ENCODE measurements at places on chromosomes 6 and 20. TPM values are rescaled to one million over a fixed set of nuclear protein-coding genes. Genes with fewer than 3 reads are reported as not detected.
A peak's percentile ranks its signal among the peaks of the same experiment; 100 is the strongest.

DNA sequence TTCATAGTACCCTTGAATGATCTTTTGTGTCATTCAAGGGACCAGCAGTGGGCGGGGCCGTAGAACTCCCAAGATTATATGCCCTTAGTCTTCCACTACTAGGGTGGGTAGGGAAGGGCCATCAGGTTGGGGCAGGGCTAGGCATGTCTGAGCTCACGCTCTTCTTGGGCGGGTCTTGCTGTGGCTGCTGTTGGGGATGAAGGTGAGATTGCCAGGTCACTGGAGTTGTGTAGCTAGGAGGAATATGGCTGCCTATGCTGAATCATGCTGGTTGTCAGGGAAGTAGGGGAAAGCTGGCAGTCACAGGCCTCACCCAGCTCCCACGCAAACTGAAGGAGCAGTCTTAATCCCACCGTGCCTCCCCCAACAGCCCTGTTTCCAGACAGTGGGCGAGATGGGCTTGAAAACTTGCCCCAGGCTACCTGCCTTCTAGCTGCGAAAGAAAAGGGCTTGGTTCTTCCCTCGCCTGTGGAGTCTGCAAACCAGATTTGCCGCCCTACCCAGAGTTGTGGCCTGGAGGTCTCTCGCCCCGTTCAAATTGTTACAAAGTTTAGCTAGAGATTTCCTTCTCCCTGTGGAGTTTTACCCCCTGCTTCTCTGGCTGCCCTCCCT, 76.4 kb upstream of the ADGRF4 start:
- DNase-seq: no peak

DNA sequence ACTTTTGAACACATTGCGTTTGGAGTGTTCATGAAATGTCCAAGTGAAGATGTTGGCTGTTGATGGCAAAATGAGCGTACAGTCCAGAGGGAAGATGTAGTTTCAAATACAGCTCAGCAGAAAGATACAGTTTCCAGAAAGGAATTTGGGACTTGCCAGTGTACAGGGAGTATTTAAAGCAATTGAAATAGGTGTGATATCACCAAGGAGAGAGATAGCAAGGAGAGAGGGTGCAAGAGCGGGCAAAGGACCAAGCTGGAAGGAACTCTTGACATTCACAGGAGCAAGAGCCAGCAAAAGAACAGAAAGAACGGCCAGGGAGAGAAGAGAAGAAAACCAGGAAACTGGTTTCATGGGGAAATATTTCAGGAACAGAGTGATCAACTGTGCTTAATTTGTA, 47.8 kb downstream of the CARMIL1 start:
- DNase-seq: no peak

Gene GTF3C6
- total RNA-seq: 43.0 TPM

Gene KIAA1586
- total RNA-seq: 15.2 TPM

- DNase-seq: no peak
These were observed 33.7 kb upstream of the HIVEP1 start for GRCh38 chr6:11978169-11978987.

Gene ECI2
- total RNA-seq: 41.8 TPM

DNA sequence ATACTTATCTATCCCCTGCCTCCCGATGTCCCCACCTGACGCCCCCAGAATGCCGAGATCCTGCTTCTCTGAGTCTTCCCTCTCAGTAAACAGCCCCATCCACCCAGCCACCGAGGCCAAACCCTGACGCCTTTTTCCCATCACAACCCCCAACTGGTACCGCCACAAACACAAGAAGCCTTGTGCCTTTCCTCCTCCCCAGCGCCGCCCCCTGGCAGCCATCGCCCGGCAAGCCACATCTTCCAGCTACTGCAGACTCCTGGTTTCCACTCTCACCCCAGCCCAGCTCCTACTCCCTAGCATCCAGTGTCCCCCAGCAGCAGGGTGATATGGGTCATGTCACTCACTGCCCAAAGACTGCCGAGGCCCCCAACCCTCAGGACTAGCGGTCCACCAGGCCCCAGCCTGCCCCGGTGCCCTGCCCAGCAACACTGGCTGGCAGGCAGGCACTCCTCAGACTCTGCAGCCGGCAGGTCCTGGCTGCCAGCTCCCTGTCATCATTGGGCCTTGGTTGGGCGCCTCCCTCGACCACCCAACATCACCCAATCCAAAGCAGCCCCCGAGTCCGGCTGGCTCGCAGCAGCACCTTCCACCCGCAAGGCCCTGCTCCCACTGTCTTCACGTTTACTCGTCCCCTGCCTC, 11.2 kb downstream of the TCFL5 start:
- peak; percentile 65 for DNase-seq

DNA sequence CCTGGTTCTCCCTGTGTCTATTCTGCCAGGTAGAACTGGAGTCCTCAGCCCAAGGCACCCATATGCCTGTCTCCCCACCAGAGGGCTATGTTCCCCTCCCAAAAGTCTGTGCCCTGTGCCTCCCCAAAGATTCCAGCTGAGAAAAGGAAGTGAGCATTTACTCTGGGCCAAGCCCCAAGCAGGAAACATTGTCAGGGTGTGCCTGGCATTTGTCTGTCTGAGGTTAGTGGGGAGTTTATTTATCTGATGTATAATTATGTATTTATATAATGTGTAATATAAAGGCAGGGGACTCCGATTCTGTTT, 5.6 kb downstream of the GDF5 start:
- DNase-seq: no peak

GRCh38 chr6:4727671-4728435, 48.4 kb upstream of the CDYL start:
- DNase-seq: no peak

GRCh38 chr6:162999575-163000285, 272.0 kb downstream of the PACRG start:
- no peak for DNase-seq

Gene ZNF334
- total RNA-seq: 1.6 TPM

- DNase-seq: no peak
These were observed 184.0 kb downstream of the RPS12 start for GRCh38 chr6:132998418-132998817.

DNA sequence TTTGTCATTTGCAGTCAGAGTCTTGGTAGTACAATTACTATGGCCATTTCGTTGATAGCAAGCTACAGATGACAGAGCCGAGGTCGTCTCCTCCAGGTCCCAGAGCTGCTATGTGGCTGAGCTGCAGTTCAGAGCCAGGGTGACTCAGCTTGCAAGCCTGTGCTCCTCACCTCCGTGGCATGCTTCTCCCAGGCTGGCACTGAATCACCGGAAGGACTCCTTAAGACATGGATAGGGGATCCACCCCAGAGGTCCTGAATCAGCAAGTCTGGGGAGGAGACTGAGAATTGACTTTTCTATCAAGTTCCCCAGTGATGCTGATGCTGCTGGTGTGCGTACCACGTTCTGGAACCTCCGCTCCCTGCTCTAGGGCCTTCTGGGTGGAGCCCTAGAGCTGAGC, 291.2 kb downstream of the CDH26 start:
- DNase-seq: no peak

- no peak for DNase-seq
These were observed 742.0 kb upstream of the POU3F2 start for GRCh38 chr6:98092331-98092730.

DNA sequence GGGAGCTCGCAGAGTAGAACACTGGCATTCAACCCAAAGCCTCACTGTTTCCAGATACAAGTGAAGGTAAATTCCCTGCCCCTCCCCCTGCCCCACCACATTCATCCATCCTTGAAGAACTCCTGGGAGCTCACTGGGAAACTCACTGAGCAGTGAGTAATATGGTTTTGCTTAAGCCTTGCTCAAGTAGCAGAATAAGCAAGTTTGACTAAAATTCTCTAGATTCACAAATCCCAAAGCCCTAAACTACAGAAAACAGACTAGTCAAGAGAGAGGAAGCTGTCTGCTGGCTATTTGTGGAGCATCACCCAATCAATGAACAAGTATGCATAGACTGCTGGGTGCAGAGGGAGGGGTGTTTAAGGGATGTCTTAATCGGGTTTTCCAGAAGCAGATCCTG, 82.1 kb downstream of the UNC5CL start:
- DNase-seq: no peak

Gene PRELID3B
- 33.1 TPM for total RNA-seq

GRCh38 chr6:170250455-170250854, 40.4 kb downstream of the DLL1 start:
- no peak for DNase-seq

- peak; percentile 73 for DNase-seq
These were observed 227.5 kb downstream of the OTOR start for GRCh38 chr20:16975682-16976081.

- no peak for DNase-seq
These were observed 51.3 kb downstream of the CNR1 start for GRCh38 chr6:88114838-88115237.

Gene MAFB
- total RNA-seq: 66.3 TPM

Gene TSBP1
- total RNA-seq: not detected

GRCh38 chr6:33373960-33374910, 17.4 kb upstream of the KIFC1 start:
- DNase-seq: no peak

- DNase-seq: no peak
These were observed 630.2 kb downstream of the DHX35 start for GRCh38 chr20:39592371-39592770.

Gene PABPC1L
- 21.6 TPM for total RNA-seq

DNA sequence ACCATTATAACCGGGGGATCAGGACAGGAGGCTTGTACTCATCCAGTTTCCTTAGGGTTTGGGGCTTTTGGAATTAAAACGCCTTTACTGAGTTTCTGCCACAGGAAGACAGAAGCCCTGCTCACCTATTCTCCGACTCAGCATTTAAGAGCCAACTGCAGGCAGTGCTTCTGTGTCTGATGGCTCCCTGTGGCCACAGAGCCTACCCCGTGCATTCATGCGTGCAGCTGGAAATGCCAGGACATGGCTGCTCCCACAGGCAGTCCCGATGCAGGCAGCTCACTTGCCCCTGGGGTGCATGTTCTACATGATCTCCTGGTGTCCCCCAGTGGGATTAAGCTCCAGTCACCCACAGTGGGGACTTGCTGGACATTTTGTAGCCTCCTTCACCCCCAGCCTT, 22.2 kb downstream of the ZNF831 start:
- DNase-seq: no peak

GRCh38 chr6:138229072-138229471, 10.8 kb upstream of the PBOV1 start:
- DNase-seq: no peak

DNA sequence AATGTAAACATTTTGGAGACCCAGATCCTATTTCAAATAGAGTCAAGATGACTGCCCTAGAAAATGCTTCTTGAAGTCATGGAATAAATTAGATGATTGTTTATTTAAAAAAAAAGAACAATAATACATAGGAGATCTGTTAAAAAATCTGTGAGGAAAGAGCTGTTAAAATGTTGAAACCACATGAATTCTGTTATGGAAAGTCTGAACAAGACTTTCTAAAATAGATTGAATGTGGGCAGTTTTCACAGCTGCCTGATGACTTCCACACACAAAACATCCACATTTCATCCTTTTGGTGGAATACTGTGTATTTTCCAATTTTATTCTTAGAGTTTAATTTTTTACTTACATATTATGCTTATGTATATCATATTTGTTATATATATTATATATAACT, 186.1 kb downstream of the LAMA2 start:
- DNase-seq: no peak

DNA sequence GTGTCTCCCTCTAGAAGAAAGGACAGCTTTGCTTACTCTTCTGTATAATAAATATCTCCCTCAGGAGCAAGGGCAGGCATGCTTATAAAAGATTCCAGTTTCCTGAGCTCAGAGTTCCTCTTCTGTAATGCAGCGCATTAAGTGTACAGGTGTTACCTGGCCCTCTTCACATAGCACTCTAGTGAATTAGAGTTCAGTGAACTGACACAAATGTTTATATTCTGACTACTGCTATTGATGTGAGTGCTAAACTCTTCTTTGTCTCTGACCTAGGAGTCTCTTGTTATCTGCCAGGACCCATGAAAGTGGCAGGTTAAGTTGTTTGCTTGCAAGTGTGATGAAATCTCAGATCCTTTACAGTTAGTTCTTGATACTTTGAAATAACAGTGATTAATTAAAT, 33.5 kb downstream of the CYB5R4 start:
- no peak for DNase-seq

GRCh38 chr6:75113446-75113845, 92.4 kb downstream of the COL12A1 start:
- DNase-seq: no peak

Gene BMP2
- 15.9 TPM for total RNA-seq

DNA sequence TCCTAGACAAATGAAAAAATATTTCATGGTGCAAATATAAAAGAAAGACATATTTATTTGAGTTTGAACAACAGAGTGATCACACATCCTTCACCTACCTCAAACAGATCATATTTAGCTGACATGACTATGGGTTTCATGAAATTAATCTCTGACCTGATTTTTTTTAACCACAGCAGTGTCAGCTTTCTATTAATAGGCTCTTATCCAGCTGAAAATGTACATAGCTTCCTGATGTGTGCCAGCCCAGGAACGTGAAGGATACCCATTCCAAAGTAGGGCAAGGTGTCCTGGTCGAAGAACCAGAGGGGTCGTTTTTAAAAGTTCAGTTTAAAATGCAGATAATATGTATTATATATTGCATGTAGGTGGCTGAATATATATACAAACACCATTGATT, 19.8 kb downstream of the TRDN start:
- DNase-seq: no peak

GRCh38 chr6:151027936-151028838, 162.7 kb downstream of the MTHFD1L start:
- no peak for DNase-seq

GRCh38 chr20:36606158-36607066, 833 bp downstream of the RAB5IF start:
- DNase-seq: no peak

GRCh38 chr6:170288091-170288631, 2.7 kb downstream of the DLL1 start:
- no peak for DNase-seq

GRCh38 chr6:157946865-157947532, 34.7 kb upstream of the SYNJ2 start:
- no peak for DNase-seq

- DNase-seq: no peak
These were observed 153.2 kb downstream of the TASP1 start for GRCh38 chr20:13485576-13485975.

- DNase-seq: no peak
These were observed 6.9 kb downstream of the PSMG4 start for GRCh38 chr6:3265671-3266070.

Gene GGT7
- 27.1 TPM for total RNA-seq

DNA sequence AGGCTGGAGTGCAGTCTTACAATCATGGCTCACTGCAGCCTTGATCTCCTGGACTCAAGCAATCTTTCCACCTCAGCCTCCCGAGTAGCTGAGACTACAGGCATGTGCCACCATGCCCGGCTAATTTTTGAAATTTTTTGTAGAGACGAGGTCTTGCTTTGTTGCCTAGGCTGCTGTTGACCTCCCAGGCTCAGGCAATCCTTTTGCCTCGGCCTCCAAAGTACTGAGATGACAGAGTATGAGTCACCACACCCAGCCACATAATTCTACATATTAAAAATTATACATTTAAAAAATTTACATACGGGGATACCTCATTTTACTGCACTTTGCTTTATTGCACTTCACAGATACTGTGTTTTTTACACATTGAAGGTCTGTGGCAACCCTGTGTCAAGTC, 115.1 kb downstream of the MAN1A1 start:
- no peak for DNase-seq

Gene VNN1
- total RNA-seq: 1.8 TPM

GRCh38 chr6:37303891-37304503, 46.1 kb upstream of the TMEM217 start:
- DNase-seq: no peak

Data from aorta (tissue), 5 donors.